ENCODE measurements at places on chromosomes 5 and 9. TPM values are rescaled to one million over a fixed set of nuclear protein-coding genes. Genes with fewer than 3 reads are reported as not detected.

Gene HAPLN1
- 0.13 TPM for total RNA-seq

Gene RMRP
- total RNA-seq, result 29,896 TPM

Gene CDKN2B
- total RNA-seq, result 0.05 TPM

Gene PCDHB10
- total RNA-seq, result 0.72 TPM

Gene IRX2
- 0.10 TPM for total RNA-seq

Gene REEP2
- total RNA-seq, result 6.5 TPM

Gene MYOZ3
- total RNA-seq, result 1.7 TPM

Gene SMC2
- 25.3 TPM for total RNA-seq

Gene MINAR2
- total RNA-seq, result not detected

Gene CDX1
- not detected for total RNA-seq

Gene SPINK13
- total RNA-seq, result not detected

Gene ARID3C
- 0.33 TPM for total RNA-seq

Gene TRIP13
- total RNA-seq, result 45.9 TPM

Gene GRIN3A
- total RNA-seq, result 0.03 TPM

Gene ST8SIA4
- total RNA-seq, result 0.41 TPM

Gene FGFR4
- total RNA-seq, result 7.5 TPM

Gene C9orf57
- not detected for total RNA-seq

Gene RGS7BP
- total RNA-seq, result not detected

Gene SLC34A1
- not detected for total RNA-seq

Gene CDKN2A
- total RNA-seq, result not detected

Gene PCBD2
- 19.8 TPM for total RNA-seq

Gene DNAI1
- 2.2 TPM for total RNA-seq

Gene CCDC171
- 1.5 TPM for total RNA-seq

Gene SPTLC1
- 58.8 TPM for total RNA-seq

Gene OR1Q1
- not detected for total RNA-seq

Gene PCDHGB6
- total RNA-seq, result 0.23 TPM

Gene STPG3
- total RNA-seq, result 0.26 TPM

Gene CCDC152
- total RNA-seq, result not detected

Gene ZFP2
- 1.2 TPM for total RNA-seq

Gene IL7R
- total RNA-seq, result 0.90 TPM

Gene GNPDA1
- 99.9 TPM for total RNA-seq

Gene NSA2
- 42.7 TPM for total RNA-seq
